ENCODE measurements at places on chromosomes 6 and 20. TPM values are rescaled to one million over a fixed set of nuclear protein-coding genes. Genes with fewer than 3 reads are reported as not detected.

The CYP39A1 gene
- 3.4 TPM for total RNA-seq

The C6orf141 gene
- total RNA-seq = 3.2 TPM

The SEMG2 gene
- not detected for total RNA-seq

The RPS6KA2 gene
- 49.8 TPM for total RNA-seq

The MRPS26 gene
- total RNA-seq = 57.5 TPM

The PRDM13 gene
- not detected for total RNA-seq

The SNX9 gene
- total RNA-seq = 29.1 TPM

The OGFRL1 gene
- 17.8 TPM for total RNA-seq

The SLC25A27 gene
- total RNA-seq = 7.9 TPM

The PRR3 gene
- total RNA-seq = 10.2 TPM

The E2F3 gene
- 9.7 TPM for total RNA-seq

The JARID2 gene
- total RNA-seq = 13.3 TPM

The PKIB gene
- 2.6 TPM for total RNA-seq

The VSX1 gene
- not detected for total RNA-seq

The SLC22A16 gene
- not detected for total RNA-seq

The PTCRA gene
- not detected for total RNA-seq

The PRND gene
- 0.48 TPM for total RNA-seq

The CLIC5 gene
- total RNA-seq = not detected

The BPIFB1 gene
- total RNA-seq = not detected

The KCNK16 gene
- total RNA-seq = not detected

The PAK5 gene
- total RNA-seq = not detected

The TINAG gene
- total RNA-seq = not detected

The CASS4 gene
- 0.78 TPM for total RNA-seq

The C6orf15 gene
- not detected for total RNA-seq

The XKR7 gene
- not detected for total RNA-seq

The ZHX3 gene
- 23.4 TPM for total RNA-seq

The APCDD1L gene
- 6.3 TPM for total RNA-seq

The NFKBIL1 gene
- 17.8 TPM for total RNA-seq

The NOX3 gene
- not detected for total RNA-seq

The FLRT3 gene
- 4.8 TPM for total RNA-seq

The HCK gene
- total RNA-seq = not detected

The PNPLA1 gene
- not detected for total RNA-seq

The B3GAT2 gene
- total RNA-seq = under 0.01 TPM

The MICB gene
- 23.1 TPM for total RNA-seq

The RHAG gene
- not detected for total RNA-seq
